ENCODE measurements at places on chromosomes 11 and 22. TPM values are rescaled to one million over a fixed set of nuclear protein-coding genes. Genes with fewer than 3 reads are reported as not detected.

Gene KDM4E
- not detected for total RNA-seq

Gene OR5AL1
- total RNA-seq = not detected

Gene TRIM29
- total RNA-seq = not detected

Gene OR4A47
- not detected for total RNA-seq

Gene KCNK4
- total RNA-seq = not detected

Gene OR2AT4
- total RNA-seq = not detected

Gene P2RX6
- not detected for total RNA-seq

Gene PTPRCAP
- total RNA-seq = 0.43 TPM
